ELF-1 (cell line): ENCODE measurements at places on chromosomes 7 and 10.

DNA sequence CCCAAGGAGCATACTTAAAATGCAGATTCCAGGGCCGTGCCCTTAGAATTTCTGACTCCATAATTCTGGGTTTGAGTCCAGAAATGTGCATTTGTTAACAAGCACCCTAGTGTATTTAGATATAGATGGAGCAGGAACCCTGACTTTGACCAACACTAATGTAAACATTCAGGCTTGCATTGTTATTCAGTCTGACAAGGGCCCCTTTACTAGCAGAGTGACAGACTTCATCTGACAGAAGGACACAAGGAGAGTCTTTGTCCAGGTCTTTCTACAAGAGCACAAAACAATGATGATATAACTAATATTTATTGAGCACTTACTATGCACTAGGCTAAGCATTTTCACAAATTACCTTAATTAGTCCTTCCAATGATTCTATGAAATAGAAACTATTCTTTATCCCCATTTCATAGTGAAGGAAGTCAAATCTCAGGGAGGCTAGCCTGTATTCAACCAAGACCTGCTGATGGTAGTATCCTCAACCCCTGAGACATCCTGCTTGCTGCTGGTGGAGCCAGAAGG lies 3.9 kb downstream of the RBP4 start:
- DNase-seq, result no peak

GRCh38 chr7:120951826-120952225 lies 1.2 kb downstream of the ING3 start:
- no peak for DNase-seq

DNA sequence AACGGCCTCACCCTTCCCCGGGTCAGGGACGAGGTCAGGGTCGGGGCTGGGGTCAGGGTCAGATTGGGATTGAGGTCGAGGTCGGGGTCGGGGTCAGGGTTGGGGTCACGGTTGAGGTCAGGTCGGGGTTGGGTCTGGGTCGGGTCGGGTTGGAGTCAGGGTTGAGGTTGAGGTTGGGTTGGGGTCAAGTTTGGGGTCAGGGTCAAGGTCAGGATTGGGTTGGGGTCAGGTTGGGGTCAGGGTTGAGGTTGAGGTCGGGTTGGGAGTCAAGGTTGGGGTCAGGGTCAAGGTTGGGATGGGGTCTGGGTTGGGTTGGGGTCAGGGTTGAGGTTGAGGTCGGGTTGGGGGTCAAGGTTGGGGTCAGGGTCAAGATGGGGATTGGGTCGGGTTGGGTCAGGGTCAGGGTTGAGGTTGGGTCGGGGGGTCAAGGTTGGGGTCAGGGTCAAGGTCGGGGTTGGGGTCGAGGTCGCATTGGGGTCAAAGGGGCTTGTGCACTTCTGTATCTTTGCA lies 131.4 kb downstream of the VIPR2 start:
- no peak for DNase-seq

DNA sequence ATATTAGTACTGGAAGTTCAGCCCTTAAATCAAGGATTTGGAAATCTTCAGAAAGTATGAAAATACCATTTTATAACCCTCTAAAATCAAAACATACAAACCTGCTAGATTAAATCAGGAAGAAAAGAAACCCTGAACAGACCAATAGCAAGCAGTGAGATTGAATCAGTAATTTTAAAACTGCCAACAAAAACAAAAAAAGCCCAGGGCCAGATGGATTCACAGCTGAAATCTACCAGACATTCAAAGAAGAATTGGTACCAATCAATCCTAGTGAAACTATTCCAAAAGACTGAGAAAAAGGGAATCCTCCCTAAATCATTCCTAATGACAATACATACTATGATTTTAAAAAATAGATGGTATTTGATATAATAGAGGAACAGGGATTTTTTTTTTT lies 70.1 kb downstream of the MCU start:
- DNase-seq, result no peak

GRCh38 chr7:1158203-1159126 lies 1.5 kb downstream of the ZFAND2A start:
- no peak for DNase-seq
